ENCODE measurements at places on chromosomes 5 and 9.
A peak's percentile ranks its signal among the peaks of the same experiment; 100 is the strongest.

DNA sequence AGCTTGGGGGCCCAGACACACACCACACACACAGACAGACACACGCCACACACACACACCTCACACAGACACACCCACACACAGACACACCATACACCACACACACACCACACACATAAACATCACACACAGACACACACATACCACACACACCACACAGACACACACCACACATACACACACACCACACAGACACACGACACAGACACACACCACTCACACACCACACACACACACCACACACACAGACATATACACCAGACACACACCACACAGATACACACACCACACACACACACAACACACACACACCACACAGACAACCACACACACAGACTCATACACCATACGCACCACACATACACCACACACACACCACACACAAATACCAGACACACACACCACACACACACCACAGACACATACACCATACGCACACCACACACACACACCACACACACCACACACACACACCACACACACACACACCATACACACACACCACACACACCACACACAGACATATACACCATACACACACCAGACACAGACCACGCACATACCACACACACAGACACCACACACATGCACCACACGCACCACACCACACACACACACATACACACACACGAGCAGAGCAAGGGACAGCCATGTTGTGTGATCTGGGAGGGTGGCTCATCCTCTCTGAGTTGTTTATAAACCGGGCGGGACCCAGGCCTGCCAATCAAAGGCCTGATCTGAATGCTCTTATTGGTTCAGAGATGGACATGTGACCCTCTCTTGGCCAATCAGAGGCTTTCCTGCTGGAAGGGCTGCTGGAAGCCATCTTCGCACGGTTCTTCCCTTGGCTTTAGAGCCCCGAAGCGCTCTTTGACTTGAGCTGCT is 148.3 kb downstream of the GAPVD1 start:
- peak; percentile 69 for DNase-seq

GRCh38 chr5:170449232-170449631 is 54.6 kb upstream of the KCNIP1 start:
- DNase-seq, result no peak

DNA sequence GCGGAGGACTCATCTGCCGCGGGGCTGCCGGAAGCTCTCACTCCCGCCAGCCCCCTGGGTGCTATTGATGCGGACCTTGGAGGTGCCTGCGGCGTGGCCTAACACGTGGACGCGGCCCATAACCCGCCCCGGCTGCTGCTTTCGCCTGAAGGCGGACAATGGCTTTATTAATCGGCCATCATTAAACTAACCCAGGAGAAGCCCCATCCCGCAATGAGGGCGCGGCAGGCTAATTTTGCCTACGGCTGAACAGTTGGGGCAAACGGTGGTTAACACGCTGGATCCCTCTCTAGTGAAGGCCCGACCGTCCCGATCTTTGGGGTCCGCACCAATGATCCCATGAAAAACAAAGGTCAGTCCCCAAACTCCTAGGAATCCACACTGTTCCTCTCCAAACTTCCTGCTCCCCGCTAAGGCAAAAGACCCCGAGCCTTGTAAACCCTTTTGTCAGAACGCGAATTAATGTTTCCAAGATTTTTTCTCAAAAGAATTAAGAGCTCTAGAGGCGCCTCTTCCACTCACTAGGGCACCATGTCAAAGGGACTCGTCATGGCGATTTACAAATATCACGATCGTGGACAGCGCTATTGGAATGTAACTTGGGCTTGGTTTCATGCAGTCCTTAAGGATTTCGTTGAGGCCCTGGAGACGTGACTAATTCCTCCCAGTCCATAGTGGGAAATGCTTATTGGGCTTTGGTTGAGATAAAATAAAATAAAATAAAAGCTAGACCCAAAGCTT is 193.1 kb downstream of the MEF2C start:
- no peak for DNase-seq

DNA sequence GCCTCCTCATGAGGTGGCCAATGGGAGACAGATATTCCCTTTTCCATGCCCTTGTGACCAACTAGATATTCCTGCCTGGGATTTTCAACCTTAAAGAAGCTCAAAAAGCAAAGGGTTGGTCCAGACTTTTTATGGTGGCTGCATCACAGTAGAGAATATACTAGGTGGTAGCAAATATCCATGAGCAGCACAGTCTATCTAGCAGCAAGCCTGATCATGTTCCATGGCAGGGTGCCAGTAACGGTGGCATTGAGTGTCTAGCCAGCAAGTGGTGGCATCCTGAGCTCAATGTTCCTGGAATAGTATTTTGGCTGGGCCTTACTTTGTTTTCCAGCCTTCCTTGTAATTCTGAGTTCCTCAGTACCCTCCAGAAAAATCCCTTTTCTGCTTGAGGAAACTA is 25.8 kb downstream of the CDC25C start:
- DNase-seq, result no peak
